T-helper 2 cell (primary cell): ENCODE measurements at places on chromosomes 6 and 20.
A peak's percentile ranks its signal among the peaks of the same experiment; 100 is the strongest.

GRCh38 chr20:38804682-38805501 lies 605 bp upstream of the PPP1R16B start:
- peak; percentile 99 for DNase-seq

- no peak for DNase-seq
These were observed 231.4 kb downstream of the ARID1B start for GRCh38 chr6:157008568-157008967.

GRCh38 chr6:16544006-16544405 lies 217.3 kb downstream of the ATXN1 start:
- DNase-seq: no peak

DNA sequence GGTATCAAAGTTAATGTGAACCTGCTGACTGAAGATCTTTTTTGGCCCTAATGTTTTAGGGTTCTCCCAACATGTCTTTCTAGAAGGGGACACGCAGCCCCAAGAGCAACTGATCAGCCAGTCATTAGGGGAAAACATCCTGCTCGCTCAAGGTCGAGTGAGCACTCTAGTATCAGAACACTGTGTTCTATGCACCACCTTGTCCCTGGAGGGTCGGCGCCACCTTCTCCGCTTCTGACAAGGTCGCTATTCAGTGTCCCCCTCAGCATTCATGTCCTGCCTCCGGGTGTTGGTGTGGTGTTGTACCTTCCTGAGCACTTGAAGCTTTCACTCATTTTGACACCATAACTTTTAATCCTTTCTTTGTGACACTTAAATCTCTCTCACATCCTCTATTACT lies 331.2 kb upstream of the KCNQ5 start:
- DNase-seq: no peak

GRCh38 chr20:54680872-54681619 lies 205.7 kb downstream of the DOK5 start:
- no peak for DNase-seq

- no peak for DNase-seq
These were observed 134.4 kb downstream of the ARID1B start for GRCh38 chr6:156911581-156911980.

DNA sequence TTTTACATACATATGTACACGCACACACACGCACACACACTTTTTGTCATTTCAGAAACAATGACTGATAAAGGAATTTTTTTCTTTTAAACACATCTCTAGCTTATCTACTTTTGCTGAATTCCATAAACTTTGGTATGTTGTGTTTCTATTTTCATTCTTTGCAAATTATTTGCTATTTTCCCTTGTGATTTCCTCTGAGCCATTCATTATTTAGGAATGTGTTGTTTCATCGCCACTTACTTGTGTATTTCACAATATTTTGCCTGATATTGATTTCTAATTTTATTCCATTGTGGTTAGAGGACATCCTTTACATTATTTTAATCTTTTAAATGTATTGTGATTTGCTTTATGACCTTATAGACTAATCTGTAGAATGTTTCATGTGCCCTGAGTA lies 23.6 kb upstream of the OR2J2 start:
- DNase-seq: no peak

DNA sequence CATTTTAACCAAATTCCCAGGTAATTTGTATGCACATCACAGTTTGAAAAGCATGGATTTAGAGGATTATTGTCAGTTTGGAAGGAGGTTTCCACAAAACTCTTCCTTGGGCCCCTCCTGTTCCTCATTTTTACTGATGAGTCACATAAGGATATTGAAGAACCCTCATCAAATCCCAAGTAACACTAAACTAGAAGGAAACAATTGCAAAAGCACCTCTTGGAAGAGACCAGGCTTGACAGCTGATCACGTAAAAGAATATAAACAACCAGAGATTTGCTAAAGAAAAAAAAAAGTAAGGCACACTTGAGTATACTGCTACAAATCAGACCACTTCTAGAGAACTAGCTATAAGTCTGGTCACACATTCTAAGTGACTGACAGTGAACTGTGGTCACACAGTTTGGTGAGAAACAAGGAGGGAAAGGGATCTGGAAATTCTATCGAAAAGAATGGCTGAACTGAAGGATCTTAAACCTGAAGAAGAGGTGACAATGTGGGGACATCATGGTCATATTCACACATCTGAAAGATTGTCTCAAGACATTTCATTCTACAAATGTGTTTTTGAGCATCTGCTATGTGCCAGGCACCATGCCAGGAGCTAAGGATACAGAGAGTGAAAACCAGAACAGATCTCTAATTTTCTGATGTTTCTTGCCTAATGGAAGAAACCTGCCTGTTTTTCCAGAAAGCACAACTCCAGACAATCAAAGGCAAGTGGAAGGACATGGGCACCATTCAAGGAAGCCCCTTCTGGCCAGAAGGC lies 24.1 kb downstream of the ZHX3 start:
- no peak for DNase-seq

GRCh38 chr6:135002229-135002844 lies 52.3 kb downstream of the HBS1L start:
- DNase-seq: no peak

- no peak for DNase-seq
These were observed 59.1 kb downstream of the ZHX3 start for GRCh38 chr20:41258474-41258873.

DNA sequence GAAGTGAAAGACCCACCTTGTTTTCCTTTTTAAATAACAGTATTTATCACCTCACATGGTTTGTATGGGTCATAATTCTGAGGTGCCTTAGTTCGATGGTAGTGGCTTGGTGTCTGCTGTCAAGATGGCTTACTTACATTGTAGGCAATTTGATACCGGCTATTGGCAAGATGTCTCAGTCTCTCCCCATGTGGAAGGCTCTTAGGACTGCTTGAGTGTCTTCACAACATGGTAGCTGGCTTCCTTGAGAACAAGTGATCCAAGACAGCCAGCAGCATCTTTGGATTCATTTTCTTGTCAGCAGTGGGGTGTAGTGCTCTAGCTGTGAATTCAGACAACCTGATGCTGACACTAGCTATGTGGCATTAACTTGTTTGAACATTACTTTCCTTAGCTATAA lies 70.1 kb downstream of the CBFA2T2 start:
- DNase-seq: no peak
